Epithelial cell of esophagus (primary cell): ENCODE measurements at places on chromosomes 5 and 9.

DNA sequence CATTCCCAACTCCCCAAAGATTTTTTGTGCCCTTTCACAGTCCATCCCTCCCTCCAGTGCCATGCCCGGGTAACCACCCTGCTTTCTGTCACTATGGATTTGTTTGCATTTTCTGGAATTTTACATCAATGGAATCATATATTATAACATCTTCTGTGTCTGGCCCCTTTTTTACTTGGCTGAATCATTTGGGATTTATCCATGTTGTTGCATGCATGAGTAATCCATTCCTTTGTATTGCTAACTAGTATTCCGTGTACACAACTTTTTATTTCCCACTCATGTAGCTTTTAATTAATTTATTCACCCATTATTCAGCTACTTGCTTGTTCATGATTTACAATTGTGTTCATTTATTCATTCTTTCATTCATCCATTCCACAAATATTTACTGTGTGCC lies 94.1 kb downstream of the FGF18 start:
- DNase-seq, result peak; percentile 11

GRCh38 chr5:54463713-54464112 lies 8.2 kb downstream of the HSPB3 start:
- no peak for DNase-seq

- DNase-seq, result peak; percentile 83
Observed at GRCh38 chr5:76787237-76787636, 31.6 kb upstream of the F2RL1 start.

DNA sequence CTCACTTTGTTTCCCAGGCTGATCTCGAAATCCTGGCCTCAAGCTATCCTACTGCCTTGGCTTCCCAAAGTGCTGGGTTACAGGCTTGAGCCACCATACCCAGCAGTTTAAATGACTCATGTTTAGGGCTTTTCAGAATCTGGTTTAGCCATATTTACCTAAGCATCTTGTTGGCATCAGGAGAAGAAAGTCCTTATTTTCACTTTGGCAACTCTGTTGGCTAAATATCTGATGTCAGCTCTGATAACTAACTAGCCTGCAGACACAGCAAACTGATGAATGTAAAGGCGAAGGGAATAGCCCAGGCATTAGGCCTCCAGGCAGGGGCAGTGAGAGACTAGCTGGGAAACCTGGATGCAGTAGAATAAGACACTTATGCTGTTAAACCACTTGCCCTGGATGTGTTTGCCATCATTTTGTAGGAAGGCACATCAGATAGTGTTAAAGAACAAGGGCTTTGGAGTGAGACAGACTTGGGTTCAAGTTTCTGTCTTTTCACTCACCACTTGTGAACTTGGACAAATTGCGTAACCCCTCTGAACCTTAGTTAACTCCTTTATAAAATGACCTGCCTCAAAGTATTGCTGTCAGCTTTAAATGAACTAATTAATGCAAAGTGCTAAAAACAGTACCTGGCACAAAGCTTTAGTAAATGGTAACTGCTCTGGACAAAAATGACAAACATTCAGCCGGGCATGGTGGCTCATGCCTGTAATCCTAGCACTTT lies 34.7 kb upstream of the GARNL3 start:
- DNase-seq, result no peak

DNA sequence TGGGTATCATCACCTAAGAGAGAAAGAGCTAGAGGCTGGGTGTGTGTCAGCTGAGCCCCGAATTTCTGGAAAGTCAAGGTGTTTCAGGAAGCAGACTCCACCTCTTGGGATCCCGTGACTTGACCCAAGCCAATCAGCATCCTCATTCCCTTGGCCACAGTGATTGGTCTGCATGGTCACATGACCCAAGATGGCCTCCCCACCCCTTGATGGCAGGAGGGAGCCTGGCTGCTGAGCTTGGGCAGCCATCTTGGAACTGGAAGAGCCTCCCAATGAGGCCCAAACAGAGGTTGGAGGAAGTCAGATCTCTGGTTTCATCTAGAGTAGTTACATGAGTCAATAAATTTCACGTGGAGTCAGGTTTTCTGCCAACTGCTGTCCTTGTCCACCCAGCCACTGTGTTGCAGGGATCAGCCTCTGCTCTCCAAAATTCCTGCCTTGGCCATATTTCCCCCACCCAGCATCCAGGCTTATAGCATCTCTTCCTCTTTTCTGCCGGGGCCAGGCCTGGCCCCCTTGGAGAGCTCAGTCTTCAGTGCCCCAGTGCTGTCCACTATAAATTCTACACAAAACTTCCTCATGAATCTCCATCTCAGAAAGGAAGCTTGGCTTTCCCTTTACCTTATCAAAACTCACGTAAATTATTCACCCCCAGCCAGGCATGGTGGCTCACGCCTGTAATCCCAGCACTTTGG lies 17.2 kb upstream of the SUSD3 start:
- DNase-seq, result no peak

DNA sequence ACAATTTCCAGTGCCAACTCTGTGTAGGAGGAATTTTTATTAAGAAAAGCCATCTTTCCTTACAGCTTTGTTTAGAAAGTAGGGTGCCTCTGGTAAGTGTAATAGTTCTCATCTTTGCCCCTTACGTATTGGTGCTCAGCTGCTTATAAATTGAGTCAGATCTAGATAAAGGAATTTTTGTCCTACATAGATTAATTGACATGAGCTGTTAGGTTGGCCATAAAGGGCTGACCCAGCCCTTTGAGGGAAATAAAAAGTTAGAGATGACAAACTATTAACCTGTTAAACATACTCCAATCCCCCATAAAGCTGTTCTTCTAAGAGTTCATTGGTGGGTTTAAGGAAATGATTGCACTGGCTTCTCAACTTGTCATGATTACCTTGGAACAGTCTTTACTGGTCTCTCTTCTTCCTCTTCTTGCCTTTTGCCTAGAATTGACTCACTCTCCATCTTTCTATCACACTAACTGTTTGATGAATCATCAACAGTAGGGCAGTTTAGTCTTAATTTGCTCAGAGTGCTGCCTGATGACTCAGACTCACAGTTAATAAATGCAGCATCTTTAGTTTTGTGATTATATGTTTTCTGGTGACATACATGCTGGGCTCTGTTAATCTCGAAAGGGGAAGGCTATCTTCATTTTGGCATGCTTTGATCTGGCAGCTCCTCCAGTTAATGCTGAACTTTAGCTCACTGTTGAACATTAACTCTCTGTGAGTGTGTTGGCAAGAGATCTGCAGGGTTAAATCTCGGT lies 51.7 kb downstream of the ARHGAP26 start:
- DNase-seq, result peak; percentile 92

DNA sequence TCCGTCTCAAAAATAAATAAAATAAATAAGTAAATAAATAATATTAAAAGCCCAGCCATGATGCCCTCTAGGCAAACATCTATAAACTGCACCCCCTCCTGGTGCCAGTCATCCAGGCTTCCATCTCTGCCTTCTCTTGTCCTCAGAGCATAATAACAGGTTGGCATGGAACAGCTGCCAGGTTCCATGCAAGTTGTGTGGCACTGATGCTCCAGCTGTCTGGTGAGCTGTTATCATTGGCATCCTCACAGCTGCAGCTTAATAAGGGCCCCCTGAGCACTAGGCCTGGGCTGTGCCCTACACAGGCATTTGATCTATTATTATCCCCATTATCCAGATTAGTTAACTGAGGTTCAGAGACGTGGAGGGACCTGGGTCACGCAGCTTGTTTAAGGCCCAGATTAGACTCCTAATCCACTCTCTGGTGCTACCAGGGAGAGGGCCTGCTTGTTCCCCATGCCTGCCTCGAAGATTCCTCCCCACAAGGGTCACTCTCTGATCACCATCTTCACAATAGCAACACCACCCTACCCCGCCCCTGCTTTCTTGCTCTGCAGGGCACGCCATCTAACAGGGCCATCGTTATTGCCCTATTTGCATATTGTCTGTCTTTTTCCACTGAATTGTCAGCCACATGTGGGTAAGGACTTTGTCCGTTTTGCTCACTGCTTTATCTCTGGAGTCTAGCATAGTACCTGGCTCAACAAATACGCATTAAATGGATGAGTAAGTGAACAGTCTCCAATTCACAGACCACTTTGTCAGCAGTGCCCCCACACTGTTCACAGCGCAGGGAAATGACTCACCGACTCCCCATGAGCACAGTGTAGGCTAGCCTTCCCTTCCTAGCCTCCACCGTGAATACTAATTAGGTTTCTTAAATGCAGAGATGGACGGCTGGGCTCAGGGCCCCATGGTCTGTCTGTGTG lies 1.5 kb upstream of the DNM1 start:
- DNase-seq, result no peak

GRCh38 chr5:139133282-139133681 lies 64.9 kb downstream of the SIL1 start:
- no peak for DNase-seq

DNA sequence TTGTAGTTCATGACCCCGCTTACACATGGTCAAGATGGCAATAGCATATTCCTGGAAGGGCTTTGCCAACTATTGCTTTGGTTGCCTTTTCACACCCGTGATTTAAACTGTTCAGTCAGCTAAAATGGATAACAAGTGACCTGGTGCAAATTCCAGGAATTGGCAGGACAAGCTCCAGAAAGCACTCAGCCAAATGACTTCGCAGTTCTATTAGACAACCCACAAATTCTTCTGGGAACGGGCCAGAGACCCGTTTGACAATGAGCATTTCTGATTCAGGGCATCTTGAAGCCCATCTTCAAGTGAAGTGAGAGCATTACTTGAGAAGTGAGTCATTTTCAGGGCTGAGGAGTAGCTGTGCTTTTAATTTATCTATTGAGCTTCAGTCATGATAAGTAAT lies 165.0 kb downstream of the DROSHA start:
- no peak for DNase-seq
